ENCODE measurements at places on chromosomes 6 and 20.

GRCh38 chr6:37700620-37700973 is 2.9 kb upstream of the MDGA1 start:
- no peak for DNase-seq

DNA sequence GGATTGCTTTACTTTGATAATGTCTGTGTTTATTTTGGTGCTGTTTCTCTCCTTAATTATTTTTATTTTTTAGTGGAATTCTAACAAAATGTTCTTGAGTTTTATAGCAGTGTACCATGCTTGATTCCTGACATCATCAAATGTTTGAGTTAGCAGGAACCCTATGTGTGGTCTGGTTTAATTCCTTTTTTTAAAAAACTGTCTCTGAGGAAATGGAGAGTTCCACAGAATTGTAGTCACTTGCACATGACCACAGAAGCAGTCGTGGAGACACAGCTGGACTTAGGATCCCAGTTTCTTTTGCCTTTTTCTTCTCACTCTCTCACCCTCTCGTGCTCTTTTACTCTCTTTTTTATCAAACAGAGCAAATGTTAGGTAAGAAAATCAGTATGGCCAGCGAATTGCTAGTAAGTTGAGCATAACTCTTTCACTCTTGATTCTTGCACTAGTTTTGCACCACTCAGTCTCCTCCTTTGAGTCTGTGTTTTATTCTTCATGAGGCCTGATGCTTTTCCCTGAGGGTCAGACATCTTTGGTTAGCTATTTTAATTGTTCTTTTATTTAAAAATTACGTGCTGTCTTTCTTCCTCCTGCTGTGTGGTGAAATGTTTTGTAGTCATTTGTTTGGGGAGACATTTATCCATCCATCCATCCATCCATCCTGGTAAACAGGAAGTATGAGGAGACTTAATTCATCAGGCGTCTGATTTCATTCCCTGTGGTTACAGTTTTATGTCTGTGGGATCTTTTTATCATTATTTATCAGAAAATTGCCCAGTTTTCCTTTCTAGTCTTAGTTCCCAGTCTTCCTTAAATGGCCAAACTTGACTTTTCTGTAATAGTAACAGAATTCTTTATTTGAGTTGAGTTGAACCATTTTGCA is 83.0 kb downstream of the SCAF8 start:
- DNase-seq: no peak

- peak; percentile 47 for DNase-seq
Measured at GRCh38 chr6:90028995-90029635, 134.8 kb downstream of the GJA10 start.

DNA sequence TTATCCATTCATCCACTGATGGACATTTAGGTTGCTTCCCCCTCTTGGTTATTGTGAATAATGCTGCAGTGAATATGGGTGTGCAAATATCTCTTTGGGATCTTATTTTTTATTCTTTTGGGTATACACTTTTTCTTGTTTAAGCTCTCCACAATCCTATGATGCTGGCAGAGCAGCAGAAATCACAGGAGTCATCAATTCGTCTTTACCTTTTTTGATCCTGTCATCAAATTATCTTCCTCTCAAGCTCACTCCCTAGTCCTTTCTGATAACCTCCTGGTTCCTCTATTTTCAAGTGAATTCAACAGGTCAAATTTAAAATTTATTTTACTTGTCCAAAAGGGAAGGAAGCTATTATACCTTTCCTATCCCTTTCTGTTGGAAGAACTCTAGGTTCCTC is 89.1 kb downstream of the PLCG1 start:
- DNase-seq: no peak

Measured in activated naive CD4-positive, alpha-beta T cell treated with anti-CD3 and anti-CD28 coated beads for 36 hours (primary cell).